ENCODE measurements at places on chromosomes 16 and 17.

GRCh38 chr16:29745121-29745852, 503 bp downstream of the C16orf54 start:
- DNase-seq = no peak

DNA sequence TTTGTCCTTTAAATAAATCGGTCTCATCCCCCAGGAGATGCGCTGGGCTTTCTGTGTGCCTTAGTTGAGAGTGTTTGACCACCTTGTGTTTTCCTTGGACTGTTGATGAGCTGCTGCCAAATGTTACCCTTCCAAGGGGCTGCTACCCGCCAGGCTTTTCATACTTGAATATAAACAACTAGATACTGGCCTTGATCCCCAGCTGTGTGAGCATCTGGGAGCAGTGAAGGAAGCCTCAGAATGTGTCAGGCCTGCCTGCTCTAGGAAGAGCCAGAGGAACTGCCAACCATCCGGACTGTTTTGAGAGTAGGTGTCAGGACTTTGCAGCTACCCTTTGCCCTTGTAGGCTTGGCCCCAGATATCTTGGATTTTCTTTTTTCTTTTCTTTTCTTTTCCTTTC, 57.8 kb downstream of the LDHD start:
- DNase-seq = no peak

GRCh38 chr17:66635386-66636045, 199.4 kb upstream of the CACNG5 start:
- no peak for DNase-seq

- DNase-seq = peak; percentile 12
Observed at GRCh38 chr17:34081269-34081668, 173.8 kb upstream of the CCL2 start.

GRCh38 chr17:43543300-43543699, 2.8 kb downstream of the ETV4 start:
- no peak for DNase-seq

DNA sequence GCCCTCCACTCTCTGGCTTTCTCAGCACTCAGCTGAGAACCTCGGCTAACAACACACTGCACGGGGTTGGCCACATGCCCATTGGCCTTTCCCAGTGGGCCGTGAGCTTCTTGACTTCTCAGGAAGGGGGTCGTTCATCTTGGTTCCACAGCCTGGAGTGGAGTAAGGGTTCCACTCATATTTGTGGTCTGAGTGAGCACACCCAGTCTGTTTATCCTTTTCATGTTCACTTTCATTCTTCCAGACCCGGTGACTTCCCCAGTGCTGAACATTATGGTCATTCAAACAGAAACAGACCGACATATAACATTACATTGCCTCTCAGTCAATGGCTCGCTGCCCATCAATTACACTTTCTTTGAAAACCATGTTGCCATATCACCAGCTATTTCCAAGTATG, 8.2 kb downstream of the MILR1 start:
- DNase-seq = no peak

Measured in HEK293T (cell line).